ENCODE measurements at places on chromosomes 2 and 18.

- no peak for DNase-seq
Measured at GRCh38 chr2:210226223-210226622, 976 bp upstream of the ACADL start.

- DNase-seq, result no peak
Measured at GRCh38 chr2:11410101-11410500, 55.9 kb downstream of the E2F6 start.

DNA sequence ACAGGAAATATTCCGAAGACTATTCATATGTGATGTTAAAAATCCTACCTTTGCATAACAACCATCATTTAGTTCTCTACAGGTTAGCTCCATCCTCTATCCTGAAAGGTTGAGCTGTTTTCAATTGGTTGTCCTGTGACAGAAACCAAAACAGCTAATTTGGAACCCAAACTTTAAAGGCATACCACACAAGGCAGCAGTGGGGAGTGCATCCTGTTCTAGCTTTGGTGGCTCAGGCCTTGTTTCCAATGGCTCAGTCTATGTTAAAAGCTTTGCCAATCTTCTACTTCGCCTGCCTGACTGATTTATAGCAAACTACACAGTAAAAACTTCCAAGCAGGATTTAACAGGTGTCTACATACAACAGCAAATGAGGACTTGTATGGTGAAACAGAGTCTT lies 3.2 kb downstream of the CD226 start:
- DNase-seq, result no peak

DNA sequence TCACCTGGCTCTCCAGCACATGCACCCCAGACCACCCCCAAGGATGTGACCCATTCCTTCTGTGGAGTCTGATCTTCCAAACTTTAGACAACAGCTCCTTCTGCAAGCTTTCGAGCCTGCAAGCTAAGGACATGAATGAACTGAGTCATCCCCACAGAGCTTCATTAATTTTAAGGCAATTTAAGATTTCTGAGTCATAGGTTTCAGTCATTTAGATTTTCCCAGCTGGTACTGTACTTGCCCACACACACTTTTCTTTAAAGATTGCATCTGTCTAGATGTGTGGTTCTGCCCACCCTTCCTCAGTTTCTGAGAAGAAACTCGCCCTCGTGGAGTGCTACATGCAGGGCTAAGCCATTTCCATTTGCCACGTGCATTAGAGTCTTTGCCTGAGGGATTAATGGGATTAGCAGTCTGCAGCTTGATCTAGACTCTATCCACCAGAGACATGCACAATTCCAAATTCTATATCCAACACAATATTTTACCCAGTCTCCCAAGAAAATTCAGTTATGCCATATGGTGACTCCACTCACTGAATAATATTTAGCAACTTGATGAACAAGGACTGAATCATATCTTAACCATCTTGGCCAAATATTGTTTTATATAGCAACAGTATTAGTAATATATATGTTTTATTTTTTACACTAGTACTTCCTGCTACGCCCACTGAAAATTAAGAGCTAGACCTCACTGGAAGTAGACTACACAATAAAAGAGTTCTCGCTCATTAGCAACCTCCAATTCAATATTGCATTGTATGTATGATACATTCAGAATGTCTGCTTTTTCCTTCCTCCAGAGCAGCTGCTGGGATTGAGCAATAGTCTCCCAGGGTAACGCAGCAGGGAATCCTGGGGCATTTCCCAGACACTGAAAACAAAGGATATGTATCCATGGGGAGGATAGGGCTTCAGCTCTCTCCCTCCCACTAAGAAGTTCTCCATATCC lies 14.3 kb upstream of the TRIB2 start:
- peak; percentile 82 for DNase-seq

GRCh38 chr18:12327510-12328178 lies 19.6 kb downstream of the TUBB6 start:
- peak; percentile 74 for DNase-seq

DNA sequence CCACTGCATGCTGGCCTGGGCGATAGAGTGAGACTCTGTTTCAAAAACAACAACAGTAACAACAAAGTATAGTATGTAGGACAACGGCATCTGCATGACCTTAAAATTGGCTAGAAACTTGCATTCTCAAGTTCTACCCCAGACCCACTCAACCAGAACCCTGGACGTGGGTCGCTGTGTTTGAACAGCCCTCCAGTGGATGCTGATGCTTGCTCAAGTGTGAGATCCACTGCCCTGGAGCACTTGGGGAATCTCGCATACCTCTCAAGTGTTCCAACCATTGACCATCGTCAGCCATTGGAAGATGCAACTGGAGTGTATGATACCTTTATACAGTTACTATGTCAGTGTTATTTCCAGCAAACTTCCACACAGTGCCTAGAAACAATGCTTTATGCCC lies 435.9 kb downstream of the DCDC2C start:
- DNase-seq, result no peak

- no peak for DNase-seq
Measured at GRCh38 chr2:206289391-206289790, 14.9 kb downstream of the ZDBF2 start.

GRCh38 chr2:148981781-148982180 lies 56.7 kb upstream of the LYPD6B start:
- no peak for DNase-seq

GRCh38 chr2:203346612-203347011 lies 18.4 kb downstream of the ABI2 start:
- no peak for DNase-seq

GRCh38 chr18:6929370-6930102 lies 188.1 kb downstream of the LAMA1 start:
- DNase-seq, result no peak

GRCh38 chr2:109379507-109379906 lies 234.3 kb downstream of the SEPTIN10 start:
- no peak for DNase-seq

DNA sequence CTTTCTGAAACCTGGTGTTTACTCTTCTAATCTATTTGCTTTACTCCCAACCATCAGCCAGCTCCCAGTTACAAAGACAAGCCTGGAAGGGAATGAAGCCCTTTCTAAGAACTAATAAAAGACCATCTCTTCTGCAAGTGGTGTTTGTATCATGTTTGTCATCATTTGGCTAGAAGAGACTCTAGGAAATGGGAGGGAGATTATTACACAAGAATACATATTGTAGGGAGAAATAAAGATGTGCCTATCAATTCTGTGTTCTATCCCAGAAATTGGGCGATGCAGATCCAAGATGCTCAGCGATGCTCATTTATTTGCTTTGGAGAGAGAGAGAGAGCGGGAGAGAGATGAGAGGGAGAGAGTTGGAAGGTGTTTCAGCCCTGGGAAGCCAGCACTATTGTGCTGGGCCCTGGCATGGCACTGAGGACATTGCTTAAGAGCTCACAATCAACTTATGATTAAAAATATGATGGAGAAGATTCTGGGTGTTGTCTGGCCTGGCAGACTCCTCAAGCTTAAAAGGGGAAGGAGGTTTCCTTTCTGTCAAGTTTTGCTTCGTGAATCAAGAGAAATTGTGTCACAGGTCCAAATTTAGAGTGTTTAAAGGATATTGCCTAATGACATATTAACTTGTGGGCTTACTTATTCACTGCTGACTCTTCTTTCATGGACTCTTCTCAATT lies 41.8 kb upstream of the AFF3 start:
- no peak for DNase-seq

DNA sequence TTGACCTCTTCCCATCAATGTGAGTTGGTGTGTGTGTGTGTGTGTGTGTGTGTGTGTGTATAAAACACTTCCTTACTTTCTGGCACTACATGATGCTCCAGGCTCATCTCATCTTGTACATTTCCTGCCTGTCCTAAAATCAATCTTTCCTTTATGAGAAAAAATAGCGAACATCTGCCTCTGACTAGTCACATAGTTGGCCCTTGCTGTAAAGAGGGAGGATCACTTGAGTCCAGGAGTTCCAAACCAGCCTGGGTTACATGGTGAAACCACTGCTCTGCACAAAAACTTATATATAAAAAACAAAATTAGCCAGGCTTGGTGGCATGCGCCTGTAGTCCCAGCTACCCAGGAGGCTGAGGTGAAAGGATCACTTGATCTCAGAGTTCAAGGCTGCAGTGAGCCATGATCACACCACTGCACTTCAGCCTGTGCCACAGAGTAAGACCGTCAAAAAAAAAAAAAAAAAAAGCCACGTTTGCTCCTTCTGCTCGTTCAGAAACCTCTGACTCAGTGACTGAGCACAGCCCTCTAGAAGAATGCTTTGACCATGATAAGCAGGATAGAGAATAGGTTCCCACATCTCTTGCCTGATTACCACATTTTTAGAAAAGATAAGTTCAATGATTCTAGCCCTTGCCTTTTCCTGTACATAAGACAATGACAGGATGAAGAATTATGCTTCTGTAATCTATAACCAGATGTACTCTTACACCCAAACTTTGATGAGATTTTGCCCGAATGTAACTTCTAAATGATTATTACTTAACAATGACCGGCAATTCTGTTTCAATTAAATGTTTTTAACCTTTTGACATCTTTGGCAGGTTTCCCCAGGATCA lies 45.2 kb upstream of the ST3GAL5 start:
- DNase-seq, result no peak

- DNase-seq, result no peak
Measured at GRCh38 chr2:229715895-229716507, 1.6 kb upstream of the DNER start.

DNA sequence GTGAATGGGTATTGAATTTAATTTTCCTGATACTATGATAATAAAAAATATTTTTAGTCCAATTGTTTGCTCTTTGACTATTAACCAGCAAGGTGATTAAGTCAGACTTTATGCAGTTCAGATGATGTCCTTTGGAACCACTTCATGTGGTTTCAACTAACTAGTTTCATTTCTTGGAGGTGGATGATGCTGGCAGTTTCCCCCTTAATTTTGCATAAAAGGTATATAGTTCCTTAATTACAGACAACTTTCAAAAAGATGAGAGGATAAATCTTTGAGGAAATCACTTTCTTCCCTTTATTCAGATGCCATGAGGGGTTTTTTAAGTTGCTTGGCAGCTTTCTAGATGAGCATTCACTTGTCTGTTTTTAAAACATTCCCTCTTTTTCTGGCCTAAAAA lies 223.1 kb downstream of the PHLPP1 start:
- DNase-seq, result no peak

DNA sequence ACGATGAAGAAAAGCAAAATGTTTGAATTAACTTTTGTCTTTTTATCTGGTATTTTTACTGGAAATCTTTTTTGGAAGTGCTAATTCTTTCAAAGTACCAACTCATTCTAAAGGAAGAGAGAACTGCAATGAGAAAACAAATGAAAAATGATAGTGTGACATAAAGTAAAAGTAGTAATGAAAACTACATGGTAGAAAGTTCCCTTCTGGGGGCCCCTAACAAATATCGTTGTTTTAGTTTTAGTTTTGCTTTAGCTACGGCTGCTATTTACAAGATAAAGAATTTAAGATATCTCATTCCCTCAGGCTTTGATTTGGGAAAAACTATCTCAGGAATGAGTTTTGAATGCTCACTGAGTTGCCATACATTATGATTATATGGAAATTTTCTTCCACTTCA lies 161.4 kb downstream of the XIRP2 start:
- no peak for DNase-seq

DNA sequence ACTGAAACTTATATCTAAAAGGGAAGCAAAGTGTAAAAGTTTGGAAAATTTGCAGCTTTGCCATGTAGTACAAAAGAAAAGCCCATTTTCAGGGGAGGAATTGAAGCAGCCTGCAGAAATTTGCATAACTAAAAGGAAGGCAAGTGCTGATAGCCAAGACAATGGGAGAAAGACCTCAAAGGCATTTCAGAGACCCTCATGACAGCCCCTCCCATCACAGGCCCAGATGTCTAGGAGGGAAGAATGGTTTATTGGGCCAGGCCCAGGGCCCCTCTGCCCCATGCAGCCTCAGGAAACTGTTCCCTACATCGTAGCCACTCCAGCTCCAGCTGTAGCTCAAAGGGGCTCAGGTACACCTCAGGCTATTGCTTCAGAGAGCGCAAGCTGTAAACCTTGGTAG lies 14.4 kb upstream of the WDR75 start:
- no peak for DNase-seq

DNA sequence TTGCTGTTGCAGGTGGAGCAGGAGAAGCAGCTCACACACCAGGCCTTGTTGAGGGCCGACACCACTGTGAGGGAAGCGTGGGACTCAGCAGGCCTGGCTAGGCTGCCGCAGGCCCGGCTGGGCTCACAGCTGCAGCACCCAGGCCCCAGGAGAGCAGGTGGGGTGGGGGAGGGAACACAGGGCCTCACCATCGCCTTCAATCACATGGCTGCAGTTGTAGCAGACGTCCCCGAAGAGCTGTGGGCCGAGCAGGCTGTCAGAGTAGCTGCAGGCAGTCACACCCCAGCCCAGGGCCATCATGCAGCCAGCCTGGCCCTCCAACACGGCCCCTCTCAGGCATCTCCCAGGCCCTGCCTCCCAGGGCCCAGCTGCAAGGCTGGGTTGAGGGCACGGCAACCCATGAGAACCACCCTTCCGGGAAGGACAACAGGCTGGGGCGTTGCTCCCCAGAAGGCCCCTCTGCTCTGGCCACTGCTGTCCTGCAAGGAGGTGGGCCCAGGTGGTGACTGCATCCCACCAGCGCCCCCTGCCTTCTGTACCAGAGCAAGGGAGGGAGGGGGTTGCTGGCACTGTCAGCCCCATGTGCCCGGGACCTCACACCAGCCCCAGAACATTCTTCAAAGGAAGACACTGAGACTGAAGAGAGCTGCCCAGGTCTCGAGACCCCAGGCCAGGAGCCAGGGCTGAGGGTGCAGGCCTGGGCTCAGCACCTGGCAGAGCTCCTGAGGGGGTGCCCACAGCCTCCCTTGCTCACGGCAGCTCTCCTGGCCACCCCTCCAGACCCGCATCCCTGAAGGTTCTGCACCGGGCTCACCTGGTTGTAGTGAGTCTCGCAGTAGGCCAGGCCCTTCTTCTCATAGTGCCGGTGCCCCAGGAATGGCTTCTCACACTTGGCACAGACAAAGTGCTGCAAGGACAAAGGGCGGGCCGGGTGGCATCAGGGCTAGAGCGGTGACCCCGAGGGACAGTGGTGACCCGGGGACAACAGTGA lies 5.6 kb upstream of the GPR17 start:
- peak; percentile 62 for DNase-seq

DNA sequence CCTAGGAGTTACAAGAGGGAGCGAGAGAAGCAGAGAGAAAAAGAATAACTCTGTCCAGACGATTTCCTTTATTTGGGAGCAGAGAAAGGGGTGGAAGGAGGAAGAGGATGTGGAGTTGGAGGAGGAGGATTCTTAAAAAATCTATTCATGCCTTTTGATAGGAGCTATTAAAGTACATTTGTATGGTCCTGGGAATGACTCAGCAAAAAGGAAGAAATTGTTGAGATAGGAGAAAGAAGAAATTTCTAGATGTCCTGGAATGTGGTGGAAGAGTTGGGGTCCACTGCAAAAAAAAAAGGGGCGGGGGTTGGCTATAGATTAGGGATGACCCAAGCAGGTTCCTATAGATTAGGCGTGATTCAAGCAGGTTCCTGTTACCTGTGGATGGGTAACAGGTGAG lies 32.4 kb upstream of the RPRM start:
- DNase-seq, result no peak

- peak; percentile 55 for DNase-seq
Measured at GRCh38 chr2:231933916-231934401, 7.8 kb upstream of the NPPC start.
